Stimulated activated CD4-positive, alpha-beta T cell treated with anti-CD3 and anti-CD28 coated beads, Interleukin-4, amount 100 ng/mL, for 4 hours (primary cell): ENCODE measurements at places on chromosomes 13 and 19.

GRCh38 chr13:22461854-22462490 lies 718.8 kb upstream of the SGCG start:
- DNase-seq: no peak

DNA sequence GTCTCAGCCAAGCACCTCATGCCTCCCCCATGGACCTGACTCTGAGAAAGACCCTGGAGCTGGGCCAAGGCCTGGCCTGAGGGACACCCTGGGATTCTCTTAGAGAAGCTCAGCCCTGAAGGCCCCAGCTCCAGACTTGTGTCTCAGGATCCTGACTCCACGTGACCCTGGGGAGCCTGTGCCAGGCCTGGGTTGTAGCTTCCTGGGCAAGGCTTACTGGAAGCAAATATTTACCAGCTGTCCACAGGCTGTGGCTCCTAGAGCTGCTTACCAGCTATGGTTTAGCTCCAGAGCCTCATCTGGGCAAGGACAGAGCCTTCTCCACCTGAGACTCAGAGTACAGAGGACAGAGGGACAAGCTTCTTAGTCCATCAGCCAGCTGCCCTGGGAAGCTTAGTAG lies 61.0 kb upstream of the CEACAM8 start:
- DNase-seq: no peak

GRCh38 chr13:24627090-24627714 lies 53.0 kb upstream of the ATP12A start:
- no peak for DNase-seq

DNA sequence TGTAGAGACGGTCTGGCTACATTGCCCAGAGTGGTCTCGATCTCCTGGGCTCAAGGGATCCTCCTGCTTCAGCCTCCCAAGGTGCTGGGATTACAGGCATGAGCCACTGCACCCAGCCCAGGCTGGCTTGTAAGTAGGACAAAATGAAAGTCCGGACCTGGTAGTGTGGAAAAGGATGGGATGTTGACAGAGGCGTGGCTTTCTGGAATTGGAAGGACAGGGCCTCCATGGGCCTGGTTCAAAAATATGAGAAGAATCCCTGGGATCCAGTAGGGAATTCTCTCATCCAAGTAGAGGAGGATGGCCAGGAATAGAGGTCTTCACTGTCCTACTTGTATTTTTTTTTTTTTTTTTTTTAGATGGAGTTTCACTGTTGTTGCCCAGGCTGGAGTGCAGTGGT lies 64.9 kb downstream of the TRPM4 start:
- DNase-seq: no peak

GRCh38 chr13:99193152-99193551 lies 7.5 kb upstream of the UBAC2 start:
- DNase-seq: no peak

GRCh38 chr19:1237027-1237659 lies 662 bp downstream of the CBARP start:
- DNase-seq: no peak

DNA sequence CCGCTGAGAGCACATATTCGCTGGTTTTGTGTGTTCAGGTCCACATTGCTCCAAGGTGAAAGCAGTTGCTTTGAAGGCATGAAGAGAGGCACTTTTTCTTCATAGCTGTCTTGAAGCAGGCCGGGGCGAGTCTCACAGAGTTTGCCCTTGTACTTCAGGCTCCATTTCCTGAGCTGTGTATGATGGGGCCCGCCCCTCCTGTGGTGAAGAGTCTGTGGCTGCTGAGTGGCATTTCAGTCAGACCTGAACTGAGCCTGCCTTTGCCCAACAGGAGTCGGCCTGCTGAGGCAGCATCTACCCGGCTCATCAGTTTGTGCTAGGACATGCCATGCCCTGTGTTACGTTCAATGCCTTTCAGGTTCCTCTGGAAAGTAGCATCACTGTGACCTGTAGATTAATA lies 44.4 kb upstream of the C1QTNF9 start:
- peak; percentile 75 for DNase-seq

DNA sequence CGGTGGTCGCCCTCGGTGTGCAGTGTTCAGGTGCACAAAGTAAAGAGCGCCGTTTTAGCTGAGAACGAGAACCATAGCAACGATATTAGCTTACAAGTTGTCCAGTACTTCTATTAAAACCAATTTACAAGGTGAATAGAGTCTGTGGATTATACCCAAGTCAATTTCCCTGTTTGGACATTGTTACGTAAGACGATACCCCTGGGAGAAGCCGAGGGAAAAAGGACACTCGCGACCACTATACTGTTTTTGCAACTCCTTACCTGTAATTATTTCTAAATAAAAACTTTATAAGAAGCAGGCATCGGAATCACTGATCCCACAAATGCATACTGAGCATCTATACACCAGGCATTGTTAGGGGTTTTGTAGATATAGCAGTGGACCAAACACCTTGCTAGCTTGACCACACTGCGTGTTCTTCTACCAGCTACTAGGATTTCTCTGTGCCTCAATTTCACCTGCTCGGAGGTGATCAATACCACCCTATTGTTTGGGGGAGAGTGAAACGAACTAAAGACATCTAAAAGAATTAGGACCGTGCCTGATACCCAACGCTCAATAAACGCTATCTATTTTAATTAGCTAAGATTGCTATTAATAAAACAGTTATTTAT lies 488 bp upstream of the EEF2 start:
- DNase-seq: no peak

- DNase-seq: no peak
Measured at GRCh38 chr19:15864824-15865223, 33.0 kb downstream of the CYP4F2 start.

- DNase-seq: no peak
Measured at GRCh38 chr13:46622630-46623256, 69.8 kb downstream of the LRCH1 start.
